ENCODE measurements at places on chromosomes 5 and 9. TPM values are rescaled to one million over a fixed set of nuclear protein-coding genes. Genes with fewer than 3 reads are reported as not detected.

Gene FGF1
- not detected for total RNA-seq

Gene GFI1B
- 72.4 TPM for total RNA-seq

DNA sequence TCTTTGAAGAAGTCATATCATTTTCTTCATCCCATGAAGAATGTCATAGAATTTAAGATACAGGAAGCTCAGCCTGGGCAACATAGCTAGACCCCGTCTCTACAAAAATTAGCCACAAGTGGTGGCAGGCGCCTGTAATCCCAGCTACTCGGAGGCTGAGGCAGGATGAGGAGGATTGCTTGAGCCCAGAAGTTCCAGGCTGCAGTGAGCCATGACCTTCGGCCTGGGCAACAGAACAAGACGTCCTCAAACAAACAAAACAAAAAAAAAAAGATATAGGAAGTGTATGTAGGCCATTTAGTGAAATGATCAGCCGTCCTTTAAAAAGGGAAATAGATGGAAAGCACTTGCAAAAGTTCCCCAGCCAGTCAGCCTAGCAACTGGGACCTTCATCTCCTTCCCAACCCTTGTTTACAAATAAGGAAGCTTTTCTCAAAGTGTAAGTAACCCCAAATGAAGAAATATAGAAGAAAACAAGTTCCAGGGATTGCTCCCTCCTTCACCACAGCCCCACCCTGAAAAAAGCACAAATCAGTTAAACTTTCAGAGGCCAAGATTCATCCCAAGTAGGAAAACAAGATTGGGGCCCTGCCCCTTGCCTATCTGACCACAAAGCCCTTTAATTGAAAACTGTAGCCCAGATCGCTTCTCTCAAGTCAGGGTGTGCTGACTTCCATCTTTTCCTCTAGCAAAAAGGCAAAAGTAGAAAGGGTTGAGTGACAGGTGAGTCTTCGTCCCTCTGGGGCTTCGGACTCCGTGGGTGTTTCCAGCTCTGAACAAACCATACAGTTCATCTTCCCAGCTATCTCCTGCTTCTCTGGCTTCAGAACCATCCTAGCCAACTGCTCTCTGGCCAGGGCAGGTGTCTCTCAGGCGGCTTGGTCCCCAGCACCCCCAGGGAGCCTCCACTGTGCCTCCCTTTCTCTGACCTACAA, 1.2 kb downstream of the SLC31A2 start:
- DNase-seq = no peak

DNA sequence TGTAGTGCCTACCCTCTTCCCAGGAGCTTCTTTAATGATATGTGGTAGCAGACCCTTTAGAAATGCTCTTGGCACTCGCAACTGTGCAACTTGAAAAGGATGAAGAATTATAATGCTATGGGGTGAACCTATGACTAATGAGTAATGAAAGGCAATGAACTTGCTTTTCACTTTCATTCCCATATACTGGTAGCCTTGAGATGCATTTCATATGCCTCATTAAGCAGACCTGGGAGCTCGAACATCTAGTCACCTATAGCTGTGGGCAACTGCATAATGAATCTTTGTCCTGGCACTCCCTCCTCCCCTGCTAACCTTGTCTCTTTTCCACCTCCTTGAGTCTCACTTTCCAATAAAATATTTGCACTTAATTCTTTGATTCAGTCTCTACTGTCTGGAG, 605.9 kb upstream of the DAB2 start:
- no peak for DNase-seq

DNA sequence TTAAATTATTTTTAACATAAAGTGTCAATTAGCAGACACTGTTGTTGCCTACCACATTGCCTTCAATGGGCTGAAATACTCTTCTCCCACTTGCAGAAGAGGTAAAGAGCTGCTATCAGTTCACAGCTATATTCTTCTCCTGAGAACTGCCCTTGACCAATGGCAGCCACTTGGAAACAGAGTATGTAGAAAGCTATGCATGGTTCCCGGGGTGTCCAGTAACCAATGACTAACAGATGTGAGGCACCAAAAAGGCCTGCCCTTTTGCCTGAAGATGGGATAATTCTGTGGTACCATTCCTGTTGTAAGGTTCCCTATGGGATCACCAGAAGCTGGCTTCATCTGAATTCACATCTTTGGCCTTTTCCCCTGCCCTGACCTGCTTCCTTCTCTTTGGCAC, 181.4 kb upstream of the MAP3K1 start:
- no peak for DNase-seq

- no peak for DNase-seq
Measured at GRCh38 chr9:3787628-3788027, 261.8 kb upstream of the RFX3 start.

DNA sequence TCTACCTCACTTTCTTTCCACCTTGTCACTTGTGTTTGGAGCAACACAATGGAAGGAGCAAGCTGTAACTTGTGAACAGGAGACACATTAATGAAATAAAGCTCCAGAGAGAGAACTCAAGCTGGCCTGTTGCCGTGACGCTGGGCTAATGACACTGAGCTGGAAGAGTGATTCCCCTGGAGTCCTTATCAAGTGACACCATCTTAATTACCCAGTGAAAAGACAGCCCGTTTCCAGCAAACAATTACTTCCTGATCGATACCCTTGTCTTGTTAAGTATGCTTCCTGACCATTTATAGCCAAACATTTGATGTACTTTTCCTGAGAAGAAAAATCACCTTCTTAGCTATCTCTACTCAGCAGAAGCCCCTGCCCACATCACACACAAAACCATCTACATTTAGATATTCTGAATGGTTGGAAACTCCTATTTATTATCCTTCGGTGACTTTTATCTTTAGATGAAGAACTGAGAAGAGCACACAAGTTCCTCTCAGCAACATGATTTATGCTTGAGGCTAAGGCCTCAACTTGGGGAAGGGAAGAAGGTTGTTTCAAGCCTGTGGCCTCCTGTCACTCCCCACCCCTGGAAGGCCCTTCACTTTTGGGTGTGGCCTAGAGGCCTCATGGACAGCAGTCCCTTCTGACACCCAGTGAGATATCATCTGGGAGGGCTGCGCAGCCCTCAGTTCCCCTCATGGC, 34.1 kb downstream of the CRHBP start:
- DNase-seq = no peak

All from hematopoietic multipotent progenitor cell (in vitro differentiated cells).